ENCODE measurements at places on chromosomes 11 and 22. TPM values are rescaled to one million over a fixed set of nuclear protein-coding genes. Genes with fewer than 3 reads are reported as not detected.

The C22orf42 gene
- total RNA-seq: 24.7 TPM

The SYT13 gene
- total RNA-seq: 248 TPM

The P4HA3 gene
- total RNA-seq: 0.46 TPM

The KCNQ1 gene
- 0.92 TPM for total RNA-seq

The C1QTNF4 gene
- 33.2 TPM for total RNA-seq

The TENM4 gene
- 71.5 TPM for total RNA-seq
